ENCODE measurements at places on chromosomes 4 and X.

DNA sequence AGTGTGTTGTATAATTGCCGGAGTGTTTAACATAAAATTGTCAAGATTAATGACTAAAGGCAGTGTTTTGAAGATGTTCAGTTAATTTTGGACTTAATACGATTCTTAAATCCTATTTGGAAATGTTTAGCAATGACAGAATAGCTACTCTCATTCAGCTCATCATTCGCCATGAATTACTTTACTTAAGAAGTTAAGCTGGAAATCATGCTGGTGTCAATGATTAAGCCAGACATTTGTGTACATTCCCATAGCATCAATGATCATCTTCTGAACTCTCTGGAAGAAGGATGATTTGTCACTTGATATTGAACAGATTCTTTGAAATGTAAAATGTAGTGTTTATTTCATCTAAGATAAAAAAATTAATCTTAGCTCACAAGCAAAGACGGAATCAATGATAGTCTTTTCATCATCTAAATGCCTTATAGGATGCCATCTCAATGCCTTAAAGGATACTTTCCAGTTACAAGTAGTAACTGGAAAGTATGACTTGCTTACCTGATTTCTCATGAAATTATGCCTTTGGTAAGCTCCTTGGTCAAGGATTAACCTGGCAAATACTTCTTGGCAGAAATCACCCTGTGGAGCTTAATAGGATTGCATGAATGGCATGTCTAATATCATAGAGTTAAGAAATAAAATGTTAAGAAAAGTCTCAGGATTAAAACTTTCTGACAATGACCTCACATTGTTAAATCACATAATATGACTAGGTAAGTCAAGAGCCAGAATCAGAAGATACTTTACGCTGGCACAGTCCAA lies 515.5 kb upstream of the AGA start:
- DNase-seq: no peak

DNA sequence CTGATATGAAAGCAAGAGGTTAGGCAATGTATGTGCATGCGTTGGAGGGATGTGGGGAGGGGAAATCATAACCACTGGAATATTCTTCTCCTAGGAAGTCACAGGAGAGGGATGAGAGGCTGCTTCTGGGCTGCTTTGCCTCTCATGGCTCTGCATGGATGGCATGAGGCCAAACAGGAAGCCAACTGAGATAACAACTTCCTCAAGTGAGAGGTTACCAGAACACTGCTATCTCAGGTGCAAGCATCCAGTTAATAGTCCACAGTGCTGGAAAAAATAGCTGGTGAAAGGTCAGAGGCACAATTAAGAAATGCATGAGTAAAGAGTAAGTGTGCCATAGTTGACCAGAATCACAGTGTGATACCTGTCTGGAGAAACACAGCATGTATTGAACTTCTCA lies 113.3 kb downstream of the ELOVL6 start:
- no peak for DNase-seq

DNA sequence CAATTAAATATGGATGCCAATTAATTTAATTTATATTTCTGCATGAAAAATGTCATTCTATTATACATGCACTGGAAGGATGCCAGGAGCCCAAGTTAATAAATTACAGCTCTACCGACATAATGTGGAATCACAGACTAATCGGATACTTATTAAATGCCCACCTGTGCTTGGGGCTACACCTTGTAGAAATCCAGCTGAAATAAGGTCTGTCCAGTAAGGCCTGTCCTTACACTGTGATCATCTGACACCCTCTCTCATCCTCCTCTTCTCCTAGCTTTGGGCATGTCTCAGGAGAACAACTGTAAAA lies 6.0 kb upstream of the SHISA3 start:
- DNase-seq: no peak

- DNase-seq: no peak
These were observed 31.5 kb downstream of the SHOX start for GRCh38 chrX:662126-662525.

GRCh38 chr4:43394976-43395375 lies 502.5 kb downstream of the GRXCR1 start:
- no peak for DNase-seq

GRCh38 chrX:14015941-14016340 lies 13.8 kb downstream of the GEMIN8 start:
- DNase-seq: peak; percentile 74

DNA sequence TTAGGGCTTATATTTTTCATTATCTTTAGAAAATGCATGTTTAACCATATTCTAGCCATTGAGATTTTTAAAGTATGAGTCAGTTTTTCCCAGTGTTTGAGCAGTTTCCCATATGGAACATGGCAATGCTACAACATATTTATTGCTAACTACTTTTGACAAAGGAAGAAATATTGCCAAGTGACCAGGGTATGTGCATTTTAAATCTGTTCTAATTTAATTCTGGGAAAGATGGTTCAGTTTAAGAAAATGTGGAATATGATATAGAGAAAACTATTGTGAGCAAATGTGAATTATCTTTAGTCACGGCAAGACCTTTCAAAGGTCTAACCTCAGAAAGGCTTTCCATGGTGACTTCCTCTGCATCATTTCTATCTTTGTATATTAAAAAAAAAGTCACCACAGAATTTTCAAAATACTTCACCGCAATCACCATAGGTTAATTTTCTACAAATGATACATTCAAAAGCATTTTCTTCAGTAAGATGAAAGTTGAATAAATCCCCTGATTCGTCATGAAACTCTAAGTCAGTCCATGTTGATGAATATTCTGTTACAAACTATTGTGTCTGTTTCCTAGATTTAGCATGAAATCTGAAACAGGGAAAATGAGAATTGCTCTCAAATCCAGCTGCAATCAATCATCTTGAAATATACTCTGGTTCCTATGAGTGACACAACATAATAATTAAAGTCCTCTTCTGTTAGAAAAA lies 2349.0 kb upstream of the TENM3 start:
- DNase-seq: no peak

- peak; percentile 37 for DNase-seq
These were observed 295.1 kb downstream of the INPP4B start for GRCh38 chr4:142550965-142551364.

DNA sequence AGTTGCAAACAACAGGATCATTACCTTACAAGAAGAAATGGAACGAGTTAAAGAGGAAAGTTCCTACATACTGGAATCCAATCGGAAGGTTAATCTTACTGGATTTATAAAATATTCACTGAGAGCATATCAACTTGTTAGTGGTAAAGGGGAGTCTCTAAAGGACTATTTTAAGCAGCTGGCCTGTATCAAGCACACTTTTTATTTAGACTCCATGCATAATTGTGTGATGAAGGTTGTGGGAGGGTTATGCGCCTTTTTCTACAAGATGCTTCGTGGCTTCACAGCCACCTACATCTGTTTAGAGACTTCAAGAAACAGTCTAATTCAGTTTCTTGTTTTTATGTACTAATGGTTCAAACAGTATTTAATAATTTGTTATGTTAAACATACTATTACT lies 56.6 kb downstream of the GRSF1 start:
- no peak for DNase-seq

- DNase-seq: no peak
These were observed 14.6 kb downstream of the NPNT start for GRCh38 chr4:105909787-105910281.

- no peak for DNase-seq
These were observed 16.0 kb upstream of the LSM6 start for GRCh38 chr4:146159384-146160058.

- no peak for DNase-seq
These were observed 540.2 kb upstream of the TENM3 start for GRCh38 chr4:181702864-181703495.

DNA sequence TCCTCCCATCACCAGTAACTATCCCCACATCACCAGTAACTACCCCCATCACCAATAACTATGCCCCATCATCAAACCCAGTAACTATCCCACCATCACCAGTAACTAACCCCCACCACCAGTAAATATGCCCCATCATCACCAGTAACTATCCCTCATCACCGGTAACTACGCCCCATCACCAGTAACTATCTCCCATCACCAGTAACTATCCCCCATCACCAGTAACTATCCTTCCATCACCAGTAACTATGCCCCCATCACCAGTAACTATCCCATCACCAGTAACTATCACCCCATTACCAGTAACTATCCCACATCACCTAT lies 2.9 kb downstream of the ASMTL start:
- DNase-seq: no peak

All from AG10803 (cell line).